ENCODE measurements at places on chromosomes 2 and 18. TPM values are rescaled to one million over a fixed set of nuclear protein-coding genes. Genes with fewer than 3 reads are reported as not detected.

Gene PLGLB2
- 3.2 TPM for polyA plus RNA-seq

Gene OTOS
- 0.43 TPM for polyA plus RNA-seq

- no peak for DNase-seq
Measured at GRCh38 chr2:8196316-8196715, 485.5 kb upstream of the ID2 start.

- DNase-seq, result no peak
Measured at GRCh38 chr18:40867459-40867858, 1087.6 kb upstream of the PIK3C3 start.

- no peak for DNase-seq
Measured at GRCh38 chr2:8714283-8714682, 32.4 kb downstream of the ID2 start.
